GDM1 (cell line): ENCODE measurements at places on chromosomes 12 and 14.

DNA sequence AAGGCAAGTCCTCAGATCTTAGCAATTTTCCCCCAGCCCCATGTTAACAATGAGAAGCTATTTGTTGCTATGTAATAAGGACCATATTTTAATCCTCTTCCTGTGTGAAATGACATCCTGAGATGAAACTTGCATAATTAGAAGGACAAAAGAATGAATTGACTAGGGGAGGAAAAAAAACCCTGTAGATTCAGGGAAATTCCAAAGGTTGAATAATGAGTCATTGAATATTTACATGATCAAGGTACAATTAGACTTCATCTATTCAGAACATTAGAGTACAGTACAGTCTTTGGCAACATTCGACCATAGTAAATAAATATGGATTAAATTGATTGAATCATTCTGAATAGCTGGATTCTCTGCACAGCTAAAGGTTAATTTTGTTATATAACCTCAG lies 9.4 kb downstream of the MYBPC1 start:
- no peak for DNase-seq

DNA sequence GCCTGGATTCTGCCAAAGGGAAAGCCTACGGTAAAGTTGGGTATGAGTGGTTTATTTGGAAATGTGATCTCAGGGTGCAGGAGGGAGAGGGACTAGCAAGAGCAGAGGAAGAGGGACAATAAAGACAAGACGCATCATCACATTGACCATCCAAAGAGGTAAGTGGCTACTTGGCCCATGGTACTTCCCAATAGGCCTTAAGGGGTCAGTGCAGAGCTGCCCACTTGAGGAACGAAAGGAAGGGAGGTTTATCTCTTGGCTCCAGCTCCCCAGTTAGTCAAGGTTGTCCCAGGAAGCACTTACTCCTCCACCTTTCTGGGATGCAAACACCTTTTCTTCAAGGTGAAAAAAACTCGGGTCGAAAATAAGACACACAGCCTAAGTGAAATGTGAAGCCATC lies 323.9 kb downstream of the TMEM132D start:
- no peak for DNase-seq

DNA sequence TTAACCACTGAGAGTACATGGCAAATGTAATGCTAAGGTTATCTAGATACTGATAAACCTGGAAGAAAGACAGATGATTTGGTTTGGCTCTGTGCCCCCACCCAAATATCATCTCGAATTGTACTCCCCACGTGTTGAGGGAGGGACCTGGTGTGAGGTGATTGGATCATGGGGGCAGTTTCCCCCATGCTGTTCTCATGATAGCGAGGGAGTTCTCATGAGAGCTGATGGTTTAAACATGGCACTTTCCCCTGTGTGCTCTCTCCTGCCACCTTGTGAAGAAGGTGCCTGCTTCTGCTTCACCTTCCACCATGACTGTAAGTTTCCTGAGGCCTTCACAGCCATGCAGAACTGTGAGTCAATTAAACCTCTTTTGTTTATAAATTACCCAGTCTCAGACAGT lies 14.2 kb downstream of the NOXRED1 start:
- DNase-seq, result no peak

GRCh38 chr12:107791465-107792089 lies 17.1 kb downstream of the ASCL4 start:
- no peak for DNase-seq

DNA sequence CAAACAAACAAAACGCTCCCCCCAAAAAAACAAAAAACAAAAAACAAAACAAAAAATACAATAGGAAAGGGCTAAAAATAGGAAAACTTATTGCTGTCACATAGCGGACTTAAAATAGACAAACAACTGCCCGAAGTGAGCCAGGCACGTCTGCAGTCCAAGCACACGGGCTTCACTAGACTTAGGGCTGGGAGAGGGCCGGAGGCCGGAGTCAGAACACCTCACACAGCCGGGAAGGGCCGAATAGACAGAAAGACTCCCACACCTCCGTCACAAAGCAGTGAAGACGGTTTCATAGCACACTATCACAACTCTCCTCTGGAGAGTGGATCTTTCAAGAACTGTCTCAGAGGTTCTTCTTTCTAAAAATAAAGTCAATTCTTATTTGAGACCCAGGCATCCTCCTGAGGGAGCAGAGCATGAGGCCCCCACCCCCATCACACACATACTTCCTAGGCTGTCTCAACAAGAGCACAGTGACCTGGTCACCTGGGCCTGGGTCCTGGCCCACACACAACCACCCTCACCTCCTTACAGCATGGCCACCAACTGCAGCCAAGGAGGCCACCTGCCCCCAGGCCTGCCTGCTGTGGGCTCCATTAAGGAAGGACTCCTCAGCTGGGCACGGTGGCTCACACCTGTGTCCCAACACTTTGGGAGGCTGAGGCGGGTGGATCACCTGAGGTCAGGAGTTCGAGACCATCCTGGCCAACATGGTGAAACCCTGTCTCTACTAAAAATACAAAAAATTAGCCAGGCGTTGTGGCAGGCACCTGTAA lies 6.7 kb downstream of the BAG5 start:
- DNase-seq, result no peak

DNA sequence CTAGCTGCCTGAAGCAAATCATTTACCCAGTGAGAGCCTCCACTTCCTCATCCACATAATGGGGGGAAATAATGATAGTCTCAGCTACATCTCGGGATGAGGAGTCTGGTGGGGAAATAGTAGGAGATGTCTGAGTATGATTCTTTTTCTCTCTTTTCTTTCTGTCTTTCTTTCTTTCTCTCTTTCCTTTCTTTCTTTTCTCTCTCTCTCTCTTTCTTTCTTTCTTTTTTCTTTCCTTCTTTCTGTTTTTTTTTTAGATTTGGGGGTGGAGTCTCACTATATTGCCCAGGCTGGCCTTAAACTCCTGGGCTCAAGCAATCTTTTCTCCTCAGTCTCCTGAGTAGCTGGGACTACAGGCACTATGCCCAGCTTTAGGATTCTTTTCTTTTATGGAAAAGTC lies 12.8 kb downstream of the HOXC4 start:
- DNase-seq, result no peak

DNA sequence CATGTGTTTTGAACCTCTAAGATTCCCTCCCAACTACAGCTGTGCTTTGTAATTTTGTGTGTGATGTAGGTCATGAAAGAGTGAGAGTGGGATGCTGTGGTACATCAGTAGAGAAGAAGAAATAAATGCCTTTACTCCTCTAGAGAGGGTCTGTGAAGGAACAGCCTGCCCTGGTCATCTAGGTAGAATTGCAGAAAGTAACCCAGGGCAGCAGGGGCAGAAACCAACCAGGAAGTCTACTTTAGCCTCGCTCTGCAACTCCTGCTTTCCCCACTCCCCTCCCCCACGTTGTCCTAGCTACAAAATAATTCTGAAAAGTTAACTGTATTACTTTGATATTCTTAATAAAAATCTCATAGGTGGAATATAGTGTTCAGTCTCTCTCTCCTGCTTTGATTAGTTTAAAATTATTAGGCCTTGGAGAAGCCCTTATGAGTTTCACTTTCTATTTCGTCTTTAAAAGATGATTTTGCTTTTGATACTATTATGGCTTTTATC lies 7.5 kb downstream of the TBK1 start:
- DNase-seq, result no peak

GRCh38 chr14:50631408-50631821 lies 36.7 kb downstream of the SAV1 start:
- DNase-seq, result no peak

GRCh38 chr14:62315631-62316030 lies 553.4 kb downstream of the SNAPC1 start:
- DNase-seq, result no peak

DNA sequence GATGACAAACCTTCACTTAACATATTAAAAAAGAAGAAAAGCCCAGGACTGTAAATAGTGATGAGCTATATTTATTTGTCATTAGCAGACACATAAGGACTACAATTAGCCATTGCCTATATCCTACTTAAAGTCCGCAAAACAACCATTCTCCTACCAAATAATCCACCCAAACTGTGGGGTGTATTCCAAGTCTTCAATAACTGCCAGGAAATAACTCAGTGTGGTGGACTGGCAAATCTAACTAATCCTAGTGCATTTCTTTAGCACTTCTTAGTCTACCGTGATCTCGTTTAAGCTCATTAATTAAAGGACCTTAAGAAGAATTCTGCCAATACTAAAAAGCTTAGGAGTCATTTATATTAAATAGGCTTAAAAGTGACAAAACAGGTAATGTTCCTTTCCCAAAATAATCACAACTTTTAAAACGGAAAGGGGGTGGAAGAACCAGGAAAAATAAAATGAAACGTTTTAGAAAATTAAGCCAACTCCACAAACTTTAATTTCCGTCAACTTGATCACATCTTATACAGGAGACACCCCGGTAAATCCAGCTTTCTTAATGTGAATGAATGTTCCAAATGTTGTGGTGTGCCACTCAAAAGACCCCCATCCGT lies 1.8 kb downstream of the NOVA1 start:
- DNase-seq, result no peak

- DNase-seq, result no peak
These were observed 22.8 kb upstream of the TMEM233 start for GRCh38 chr12:119570771-119571170.

GRCh38 chr14:93941293-93941910 lies 14.3 kb downstream of the FAM181A start:
- DNase-seq, result no peak

DNA sequence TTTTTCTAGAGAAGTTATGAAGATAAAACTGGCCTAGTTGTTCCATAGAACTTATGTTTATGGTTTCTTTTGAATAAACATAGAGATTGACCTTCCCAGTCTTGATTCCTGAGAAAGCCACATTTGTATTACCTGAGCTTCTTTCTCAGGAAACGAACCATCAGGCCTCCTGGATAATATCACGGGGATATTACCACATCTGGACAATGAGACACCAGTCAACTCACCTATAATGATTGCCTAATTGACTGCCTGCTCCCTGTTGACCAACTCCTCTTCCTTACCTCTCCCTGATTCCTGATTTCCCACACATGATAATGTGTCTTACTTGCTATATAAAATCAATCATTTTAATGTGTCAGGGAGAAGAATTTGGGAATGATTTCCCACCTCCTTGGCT lies 822.7 kb downstream of the LRFN5 start:
- DNase-seq, result no peak

DNA sequence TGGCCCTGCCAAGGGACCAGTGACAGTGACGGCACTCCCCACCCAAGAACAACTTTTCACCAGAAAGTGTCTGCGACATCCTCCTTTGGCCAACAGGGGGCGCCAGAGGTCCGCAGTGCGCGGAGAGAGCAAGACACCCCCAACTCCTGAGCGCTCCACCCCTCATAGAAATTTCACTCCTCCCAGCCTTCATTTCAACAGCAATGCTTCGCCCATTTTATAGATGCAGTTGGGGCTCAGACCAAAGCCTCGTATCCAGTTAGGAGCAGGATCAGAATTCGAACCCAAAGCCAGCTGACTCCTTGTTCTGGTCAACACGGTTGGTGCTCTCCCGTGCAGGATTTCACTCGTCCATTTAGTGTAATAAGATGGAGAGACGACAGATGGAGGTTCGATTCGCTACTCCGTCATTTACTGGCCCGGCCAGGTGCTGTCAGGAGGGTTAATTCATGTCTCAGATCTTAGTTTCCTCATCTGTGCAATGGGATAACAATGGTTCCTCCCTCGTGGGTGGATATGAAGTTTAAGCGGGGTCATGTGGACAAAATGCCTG lies 2.4 kb upstream of the POP5 start:
- peak; percentile 50 for DNase-seq

- no peak for DNase-seq
These were observed 460.4 kb upstream of the RGS6 start for GRCh38 chr14:71471634-71472355.

GRCh38 chr14:60618241-60618640 lies 31.0 kb downstream of the SIX1 start:
- DNase-seq, result no peak

- no peak for DNase-seq
These were observed 22.3 kb upstream of the TC2N start for GRCh38 chr14:91889477-91890211.

- peak; percentile 38 for DNase-seq
These were observed 1.8 kb downstream of the MARCHF9 start for GRCh38 chr12:57756406-57757341.

- no peak for DNase-seq
These were observed 68.6 kb upstream of the USP15 start for GRCh38 chr12:62191491-62192179.

GRCh38 chr14:54829486-54830224 lies 73.0 kb downstream of the GCH1 start:
- no peak for DNase-seq

GRCh38 chr12:97616946-97617345 lies 154.3 kb downstream of the RMST start:
- no peak for DNase-seq

DNA sequence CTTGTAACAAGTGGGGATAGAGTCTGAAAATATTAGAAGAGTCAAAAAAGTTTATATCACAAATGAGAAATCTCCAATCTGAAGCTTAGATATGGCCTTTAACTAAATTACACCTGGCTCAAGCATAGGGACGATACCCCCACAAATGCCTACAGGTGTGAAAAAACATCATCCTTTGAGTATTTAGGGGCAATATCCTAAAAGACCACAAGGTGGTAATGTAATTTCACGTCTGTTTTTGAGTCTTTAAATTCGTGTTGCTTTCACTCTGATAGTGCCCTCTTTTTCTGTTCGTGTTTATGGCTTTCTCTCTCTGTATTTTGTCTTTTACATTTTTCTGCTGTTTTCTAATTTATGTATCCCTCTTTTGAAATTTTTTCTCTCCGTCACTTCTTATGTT lies 84.3 kb downstream of the ETNK1 start:
- DNase-seq, result no peak

DNA sequence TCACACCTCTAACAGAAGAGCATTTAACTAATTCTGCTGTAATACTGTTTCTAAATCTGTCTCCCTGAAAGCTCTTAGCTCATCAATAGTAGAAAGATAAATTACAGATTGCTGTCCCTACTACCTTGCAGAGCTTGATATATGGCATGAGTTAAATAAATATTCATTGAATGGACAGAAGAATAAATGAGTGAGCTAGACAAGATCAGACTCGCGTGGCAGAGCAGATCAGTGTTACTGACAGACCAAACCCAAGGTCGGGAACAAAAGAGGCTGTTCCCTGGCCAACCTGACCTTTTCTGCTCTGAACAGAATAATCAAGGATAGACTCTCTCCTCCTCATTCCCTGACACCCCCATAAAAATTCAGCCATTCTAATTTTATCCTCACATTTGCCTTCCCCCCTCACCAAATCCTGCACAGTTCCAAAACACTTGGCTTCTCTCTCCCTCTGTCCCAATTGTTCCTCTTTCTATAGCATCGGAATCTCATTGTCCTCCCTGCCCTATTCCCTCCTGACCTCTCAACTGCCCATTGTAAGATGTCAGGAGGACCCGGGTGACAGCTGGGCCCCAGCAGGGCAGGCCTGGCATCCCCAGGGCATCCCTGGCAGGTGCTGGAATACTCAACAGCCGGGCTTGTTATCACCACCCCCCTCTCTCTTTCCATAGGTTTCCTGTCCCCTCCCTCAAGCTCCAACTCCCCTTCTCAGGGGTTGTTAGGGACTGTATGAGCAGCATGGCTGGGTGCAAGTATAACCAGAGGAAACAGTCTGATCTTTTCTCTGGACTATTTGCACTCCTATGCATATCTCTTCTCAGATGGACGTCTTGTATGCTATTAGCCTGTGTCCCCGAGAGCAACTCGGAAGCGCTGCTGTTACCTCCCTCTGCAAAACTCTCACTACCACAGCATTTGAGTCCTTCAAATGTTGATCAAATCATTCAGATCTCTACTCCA lies 19.9 kb downstream of the NEUROD4 start:
- DNase-seq, result no peak
